ENCODE measurements at places on chromosomes 16 and 17.

GRCh38 chr16:2810651-2811050 is 6.4 kb upstream of the PRSS21 start:
- DNase-seq, result no peak

- DNase-seq, result no peak
These were observed 134.8 kb upstream of the IRX6 start for GRCh38 chr16:55189224-55189623.

DNA sequence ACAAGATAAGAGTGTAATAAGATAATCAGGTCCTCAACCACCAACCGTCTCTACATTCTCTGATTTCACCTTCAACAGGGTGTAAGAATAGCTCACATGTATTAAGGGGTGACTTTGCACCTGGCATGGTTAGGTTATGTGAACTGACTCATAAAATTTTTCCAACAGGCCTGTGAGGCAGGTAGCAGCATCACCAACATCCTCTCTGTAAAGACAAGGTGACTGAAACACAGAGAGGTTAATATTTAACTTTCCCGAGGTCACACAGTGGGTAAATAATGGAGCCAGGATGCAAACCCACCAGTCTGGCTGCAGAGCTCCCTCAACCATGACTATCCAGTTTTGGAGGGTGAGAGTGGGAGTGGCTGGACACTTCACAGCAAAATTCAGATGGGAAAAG is 317.2 kb downstream of the C16orf95 start:
- no peak for DNase-seq

DNA sequence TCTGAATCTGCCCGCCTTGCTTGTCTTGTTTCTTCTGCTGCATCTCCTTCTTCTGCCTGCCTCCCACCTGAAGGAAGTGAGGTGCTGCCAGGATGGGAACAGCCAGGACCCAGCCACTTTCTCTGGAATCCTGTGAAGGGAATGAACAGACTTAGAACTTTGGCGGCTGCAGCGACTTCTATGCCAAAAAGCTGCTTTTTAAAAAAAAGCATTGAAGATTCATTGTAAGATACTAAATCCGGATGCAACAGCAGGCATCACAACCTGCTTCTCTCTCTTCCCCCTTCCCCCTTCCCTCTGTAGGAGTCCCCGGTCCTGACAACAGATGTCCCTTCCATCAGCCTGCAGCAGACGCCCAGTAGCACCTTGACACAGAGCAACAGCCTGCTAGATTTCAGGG is 176.3 kb downstream of the HS3ST4 start:
- DNase-seq, result no peak

DNA sequence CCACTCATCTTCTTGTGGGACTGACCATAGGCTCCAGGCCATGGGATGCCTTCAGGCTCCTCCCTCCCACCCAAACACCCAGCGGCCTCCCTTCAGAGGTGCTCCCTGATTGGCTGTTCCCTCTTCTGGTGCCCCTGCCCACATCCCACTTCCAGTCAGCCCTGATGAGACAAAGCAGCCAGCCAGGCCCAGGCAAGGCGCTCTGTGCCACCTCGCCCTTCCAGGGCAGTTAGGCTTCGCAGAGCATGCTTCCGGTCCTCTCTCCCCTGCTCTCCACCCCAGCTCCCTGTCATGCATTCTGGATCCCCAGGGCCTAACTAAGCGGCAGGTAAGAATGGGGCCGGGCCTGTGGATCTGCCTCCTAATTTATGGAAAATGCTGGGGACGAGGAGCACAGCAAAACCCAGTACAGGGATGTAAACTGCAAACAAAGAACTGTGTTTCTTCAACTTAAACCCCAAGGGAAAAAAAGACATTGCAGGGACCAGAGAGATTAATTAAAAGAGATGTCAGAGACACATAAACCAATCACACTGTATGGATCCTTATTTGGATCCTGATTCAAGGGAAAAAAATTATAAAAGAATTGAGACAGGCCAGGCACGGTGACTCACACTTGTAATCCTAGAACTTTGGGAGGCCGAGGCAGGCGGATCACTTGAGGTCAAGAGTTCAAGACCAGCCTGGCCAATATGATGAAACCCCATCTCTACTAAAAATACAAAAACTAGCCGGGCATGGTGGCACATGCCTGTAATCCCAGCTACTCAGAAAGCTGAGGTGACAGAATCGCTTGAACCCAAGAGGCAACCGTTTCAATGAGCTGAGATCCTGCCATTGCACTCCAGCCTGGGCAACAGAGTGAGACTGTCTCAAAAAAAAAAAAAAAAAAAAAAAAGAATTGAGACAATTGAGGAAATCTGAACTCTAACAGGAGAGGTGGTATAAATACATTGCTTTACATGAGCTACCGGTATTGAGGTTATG is 26.0 kb downstream of the ZDHHC7 start:
- DNase-seq, result no peak

- DNase-seq, result peak; percentile 82
These were observed 2.9 kb upstream of the ZSCAN10 start for GRCh38 chr16:3101841-3102470.

DNA sequence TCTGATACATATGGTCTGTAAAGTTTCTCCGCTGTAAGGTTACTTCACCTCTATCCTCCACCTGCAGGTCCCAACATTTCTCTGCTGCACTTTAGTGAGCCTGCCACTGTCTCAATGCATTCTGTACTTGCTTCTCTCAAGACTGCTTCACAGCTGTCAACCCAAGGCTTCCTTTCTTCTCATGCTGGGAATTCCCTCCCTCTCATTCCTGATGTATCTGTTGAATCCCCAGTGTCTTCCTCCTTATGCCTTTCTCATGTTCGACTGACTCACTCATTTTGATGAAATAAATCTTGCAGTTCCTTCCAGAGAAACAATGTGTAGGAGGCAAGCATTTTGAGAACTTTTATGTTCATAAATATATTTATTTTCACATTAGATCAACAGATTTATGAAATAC is 288.3 kb downstream of the CNTNAP4 start:
- no peak for DNase-seq

GRCh38 chr16:27322858-27323780 is 9.3 kb downstream of the IL4R start:
- no peak for DNase-seq

- no peak for DNase-seq
These were observed 43.6 kb downstream of the TEX14 start for GRCh38 chr17:58648236-58648635.

GRCh38 chr17:41907185-41907556 is 11.6 kb downstream of the ACLY start:
- no peak for DNase-seq

- DNase-seq, result no peak
These were observed 308.3 kb upstream of the CDH5 start for GRCh38 chr16:66058172-66058691.

GRCh38 chr16:12152740-12153139 is 176.2 kb downstream of the SNX29 start:
- DNase-seq, result no peak

DNA sequence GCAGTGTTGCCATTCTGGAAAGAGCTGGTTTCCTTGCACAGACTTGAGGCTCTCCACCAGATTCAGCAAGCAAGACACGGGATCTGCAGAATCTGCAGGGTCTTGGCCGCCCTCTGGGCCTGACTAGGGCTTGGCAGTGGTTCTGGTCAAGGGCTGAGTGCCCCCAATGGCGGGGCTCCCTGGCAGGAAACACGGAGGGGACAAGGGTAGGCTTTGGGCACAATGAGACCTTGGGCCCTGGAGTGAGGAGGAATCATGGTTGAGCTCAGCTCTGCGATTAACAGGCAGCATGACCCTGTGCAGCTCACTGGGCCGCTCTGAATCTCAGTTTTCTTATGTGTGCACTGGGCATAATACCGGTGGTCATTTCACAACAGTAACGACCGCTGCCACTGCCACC is 249.9 kb downstream of the GSG1L start:
- DNase-seq, result no peak

DNA sequence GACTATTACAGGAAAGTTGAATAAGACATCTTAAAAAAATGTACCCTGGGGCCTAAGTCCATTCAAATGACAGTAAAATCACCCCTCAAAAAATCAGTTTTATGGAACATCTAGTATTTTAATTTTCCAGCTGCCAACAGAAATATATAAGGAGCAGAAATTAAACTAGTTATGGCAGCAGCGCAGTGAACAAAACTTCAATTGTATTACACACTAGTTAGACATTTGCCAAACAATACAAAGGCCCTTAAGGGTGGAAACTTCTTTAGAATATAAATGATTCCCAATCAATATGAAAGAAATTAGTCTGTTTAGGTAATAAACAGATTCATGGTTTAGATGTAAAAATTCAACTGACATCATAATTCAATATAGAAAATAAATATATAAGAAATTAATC is 18.1 kb upstream of the RFFL start:
- DNase-seq, result no peak

GRCh38 chr16:79497606-79498350 is 102.8 kb downstream of the MAF start:
- no peak for DNase-seq

DNA sequence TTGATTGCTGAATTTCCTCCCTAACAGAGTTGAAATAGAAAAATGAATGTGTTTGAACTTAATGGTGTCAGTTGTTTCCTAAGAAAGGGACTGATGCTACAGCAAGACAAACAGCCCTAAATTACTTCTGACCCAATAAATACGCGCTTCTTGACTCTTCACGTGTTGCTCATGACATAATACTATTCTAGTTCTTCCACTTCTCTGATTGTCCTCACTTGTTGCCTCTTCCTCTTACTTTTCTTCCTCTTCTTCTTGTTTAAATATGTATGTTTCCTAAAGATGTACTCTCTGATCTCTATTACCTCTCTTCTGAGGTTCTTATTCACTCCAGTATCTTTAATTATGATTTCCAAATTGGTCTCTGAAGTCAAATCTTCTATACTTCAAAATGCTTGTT is 32.4 kb downstream of the RNF43 start:
- no peak for DNase-seq

GRCh38 chr16:78788696-78789095 is 689.2 kb downstream of the WWOX start:
- DNase-seq, result no peak

- no peak for DNase-seq
These were observed 258 bp downstream of the PRKCB start for GRCh38 chr16:23836078-23836403.

DNA sequence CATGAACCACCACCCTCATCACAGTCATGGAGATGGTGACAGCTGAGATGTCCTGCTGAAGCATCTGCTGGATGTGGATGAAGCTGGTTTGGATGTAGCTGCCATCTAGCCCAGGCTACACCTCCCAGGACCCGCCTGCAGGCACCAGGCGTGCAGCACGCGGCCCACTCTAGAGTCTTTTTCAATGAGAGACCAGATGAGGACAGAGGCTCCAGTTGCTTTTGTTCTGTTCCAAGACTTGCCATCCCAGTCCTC is 102.1 kb downstream of the ZNF778 start:
- no peak for DNase-seq

- DNase-seq, result no peak
These were observed 44.0 kb downstream of the SDK2 start for GRCh38 chr17:73600103-73600871.

GRCh38 chr17:50872710-50873424 is 6.7 kb upstream of the TOB1 start:
- DNase-seq, result no peak

- DNase-seq, result no peak
These were observed 75.9 kb downstream of the CES1 start for GRCh38 chr16:55756963-55757362.

- no peak for DNase-seq
These were observed 32.6 kb upstream of the BRD7 start for GRCh38 chr16:50401355-50401754.

DNA sequence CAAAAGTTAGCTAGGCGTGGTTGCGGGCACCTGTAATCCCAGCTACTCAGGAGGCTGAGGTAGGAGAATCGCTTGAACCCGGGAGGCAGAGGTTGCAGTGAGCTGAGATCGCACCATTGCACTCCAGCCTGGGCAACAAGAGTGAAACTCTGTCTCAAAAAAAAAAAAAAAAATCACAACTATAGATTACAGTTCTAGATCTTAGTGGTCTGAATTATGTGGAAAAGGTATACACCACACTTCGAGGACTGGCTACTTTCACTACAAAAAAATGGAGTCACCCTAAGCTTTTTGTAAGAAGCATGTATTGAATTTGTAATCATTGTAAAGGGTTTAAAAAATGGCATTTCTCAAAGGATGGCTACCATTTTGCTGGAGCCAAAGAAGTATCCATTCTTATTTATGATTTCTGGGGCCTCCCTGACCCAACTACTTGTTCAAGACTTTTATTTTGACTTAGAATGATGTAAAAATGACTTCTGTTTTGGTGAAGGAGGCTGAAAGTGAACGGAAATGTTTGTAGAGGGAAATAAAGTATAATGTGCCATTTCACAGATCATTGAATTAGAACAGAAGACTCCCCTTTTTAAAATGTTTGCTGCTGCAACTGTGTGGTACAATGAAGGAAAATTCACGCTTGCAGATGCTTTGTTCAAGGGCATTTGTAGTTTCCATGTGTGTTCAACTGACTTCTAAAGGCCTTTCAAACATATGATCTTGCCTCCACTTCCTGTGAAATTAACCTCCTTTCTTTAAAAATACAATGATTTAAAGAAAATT is 37.1 kb upstream of the NOL11 start:
- no peak for DNase-seq

GRCh38 chr17:42485680-42486079 is 27.0 kb downstream of the ATP6V0A1 start:
- DNase-seq, result no peak

DNA sequence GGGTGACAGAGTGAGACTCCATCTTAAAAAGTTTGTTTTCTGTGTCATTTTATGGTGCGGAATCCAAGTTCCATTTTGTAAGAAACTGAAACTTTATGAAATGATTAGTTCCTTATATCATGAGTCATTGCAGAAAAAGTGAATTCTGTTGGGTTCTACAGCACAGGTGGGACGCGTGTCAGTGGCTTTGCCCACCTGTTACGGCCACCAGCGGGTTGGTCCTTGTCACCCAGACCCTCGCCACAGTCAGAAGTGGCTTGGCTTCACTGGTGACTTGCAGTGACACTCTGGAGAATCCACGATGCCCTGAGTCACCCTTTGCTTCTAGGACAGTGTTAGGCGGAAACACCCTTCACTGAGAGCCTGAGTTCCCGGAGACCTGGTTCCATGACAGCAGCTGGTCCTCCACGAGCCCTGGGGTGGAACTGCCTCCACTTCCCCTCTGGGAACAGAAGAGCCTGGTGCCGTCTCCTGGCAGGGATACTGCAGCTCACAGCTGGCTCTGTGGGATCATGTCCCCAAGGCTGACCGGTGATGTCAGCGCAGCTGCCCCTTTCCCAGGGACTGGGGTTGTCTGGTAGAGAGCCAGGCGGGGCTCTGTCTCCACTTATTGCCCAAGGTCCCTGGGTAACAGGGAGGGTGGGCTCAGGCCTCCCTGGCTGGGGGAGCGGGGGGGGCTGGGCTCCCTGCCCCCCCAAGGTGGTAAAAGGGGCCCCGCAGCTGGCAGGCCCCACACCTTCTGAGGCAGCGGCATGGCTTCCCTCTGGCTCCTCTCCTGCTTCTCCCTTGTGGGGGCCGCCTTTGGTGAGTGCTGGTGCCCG is at the start of gene CTRB1:
Gene CTRB1 (plus strand): TSS at position 733 of the 821 bp plus-strand sequence. CDS start 20 bp downstream, at position 753.
- no peak for DNase-seq

GRCh38 chr17:4739122-4740024 is at the start of the genes CXCL16 and ZMYND15:
Gene CXCL16 (minus strand): TSS chr17:4739928. CDS start chr17:4739339, 589 bp downstream.
Gene ZMYND15 (plus strand): TSS chr17:4739833. CDS start chr17:4740549, 716 bp downstream.
- no peak for DNase-seq

DNA sequence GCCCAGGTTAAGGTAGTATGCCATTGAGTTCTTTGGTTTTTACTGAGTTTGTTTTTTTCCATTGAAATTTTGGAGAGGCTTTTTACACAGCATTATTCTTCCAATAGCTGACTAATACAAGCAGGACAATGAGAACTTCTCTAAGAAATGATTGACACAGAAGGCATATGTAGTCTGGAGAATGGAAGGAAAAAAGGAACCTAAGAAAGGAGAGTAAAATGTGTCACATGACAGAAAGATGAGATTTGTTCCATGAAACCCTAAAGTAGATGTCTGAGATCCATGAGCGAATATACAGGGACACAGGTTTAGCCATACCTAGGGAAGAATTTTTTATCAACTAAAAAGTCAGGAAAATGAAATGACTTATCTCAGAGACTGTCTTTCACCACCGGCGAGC is 80.7 kb downstream of the AKAP1 start:
- no peak for DNase-seq
